Myocyte (in vitro differentiated cells): ENCODE measurements at places on chromosomes 7 and 10. TPM values are rescaled to one million over a fixed set of nuclear protein-coding genes. Genes with fewer than 3 reads are reported as not detected.

GRCh38 chr10:35437829-35438228 lies 101.5 kb downstream of the CCNY start:
- DNase-seq: no peak

The CYP3A7 gene
- total RNA-seq: 0.29 and 0.47 TPM in 2 replicates

- no peak for DNase-seq
Observed at GRCh38 chr10:22537810-22538209, 176.6 kb downstream of the PIP4K2A start.

DNA sequence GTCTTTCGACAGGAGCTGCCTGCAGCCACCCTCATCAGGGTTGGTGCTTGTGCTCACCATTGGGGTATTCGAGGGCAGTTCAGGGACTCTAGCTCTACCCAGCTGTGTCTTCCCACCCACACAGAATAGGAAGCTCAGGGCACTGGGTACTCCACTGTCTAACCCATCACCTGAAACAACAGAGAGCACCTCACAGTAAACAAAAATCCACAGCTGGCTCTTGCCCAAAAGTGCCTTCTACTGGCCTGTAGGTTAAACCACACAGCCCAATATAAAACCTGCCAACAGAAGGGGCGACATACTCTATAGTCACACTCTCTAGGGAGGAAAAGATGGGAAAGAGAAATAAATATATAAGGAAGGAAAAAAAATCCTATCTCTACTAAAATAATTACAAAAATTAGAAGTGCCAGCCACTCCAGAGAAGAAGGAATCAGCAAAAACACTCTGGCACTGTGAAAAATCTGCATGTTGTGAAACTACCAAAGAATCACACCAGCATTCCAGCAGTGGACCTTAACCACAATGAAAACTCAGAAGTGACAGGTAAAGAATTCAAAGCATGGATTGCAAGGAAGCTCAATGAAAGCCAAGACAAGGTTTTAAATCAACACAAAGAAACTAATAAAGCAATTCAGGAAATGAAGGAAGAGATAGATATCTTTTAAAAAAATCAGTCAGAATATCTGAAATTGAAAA lies 110.0 kb downstream of the HGF start:
- DNase-seq: no peak

The CHN2 gene
- total RNA-seq: 2.8 and 3.2 TPM in 2 replicates

GRCh38 chr7:44772440-44772839 lies 23.8 kb downstream of the ZMIZ2 start:
- DNase-seq: no peak

The PNLIPRP2 gene
- total RNA-seq: not detected in 2 replicates

- DNase-seq: peak; percentile 77
Observed at GRCh38 chr7:73626814-73627213, 2.5 kb upstream of the MLXIPL start.

DNA sequence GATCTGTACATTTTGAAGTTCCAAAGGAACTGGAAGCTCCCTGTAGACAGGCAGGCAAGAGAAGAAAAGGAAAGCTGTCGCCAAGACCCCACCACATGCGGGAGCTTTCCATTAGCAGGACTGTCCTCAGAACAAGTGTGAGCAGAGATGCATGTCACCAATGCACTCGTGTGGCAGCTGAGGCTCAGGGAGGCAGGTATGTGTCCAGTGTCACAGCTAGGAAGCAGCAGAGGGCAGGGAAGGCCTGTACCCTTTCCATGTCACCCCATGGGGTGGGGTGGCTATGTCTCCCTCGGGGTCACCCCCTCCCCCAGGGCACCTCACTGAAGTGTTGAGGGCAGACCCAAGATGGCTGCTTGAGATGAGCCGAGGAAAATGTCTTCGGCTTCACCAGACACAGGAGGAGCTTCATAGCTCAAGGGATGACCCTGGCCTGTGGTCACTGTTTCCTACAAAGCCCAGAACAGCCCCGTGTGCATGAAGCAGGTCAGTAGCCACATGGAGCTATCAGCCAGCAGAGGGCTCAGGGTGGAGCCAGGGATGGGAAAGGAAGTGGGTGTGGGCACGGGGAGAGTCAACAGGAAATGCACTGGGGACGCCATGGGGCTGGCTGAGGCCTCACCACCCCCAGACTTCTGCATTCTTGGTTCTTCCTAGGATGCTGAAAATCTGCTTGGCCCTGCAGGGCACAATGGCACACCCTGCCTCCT lies 96.6 kb downstream of the FAM53B start:
- peak; percentile 90 for DNase-seq

GRCh38 chr10:118607768-118608354 lies 12.4 kb upstream of the PRLHR start:
- no peak for DNase-seq

GRCh38 chr7:107860981-107861652 lies 29.9 kb upstream of the DLD start:
- DNase-seq: no peak

DNA sequence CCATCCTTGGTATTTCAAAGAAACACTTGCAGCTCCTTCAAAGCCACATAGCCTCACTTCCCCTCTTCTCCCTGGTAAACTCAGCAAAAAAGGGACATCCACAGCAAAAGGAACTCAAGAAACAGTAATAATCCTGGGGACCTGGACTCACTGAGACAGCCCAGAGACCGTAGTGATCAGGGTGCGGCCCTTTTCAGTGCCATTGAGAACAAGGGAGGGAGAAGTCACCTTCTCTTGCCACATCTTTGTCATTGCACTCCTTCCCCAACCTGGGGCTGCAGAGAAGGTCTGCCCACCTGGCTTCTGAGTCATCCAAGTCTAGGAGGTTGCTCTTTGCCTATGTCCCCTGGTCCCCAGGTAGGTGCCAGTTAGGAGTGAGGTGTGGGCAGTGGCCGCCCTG lies 93.9 kb upstream of the SH2B2 start:
- DNase-seq: no peak

GRCh38 chr10:123561141-123561440 lies 105.1 kb upstream of the GPR26 start:
- DNase-seq: no peak

DNA sequence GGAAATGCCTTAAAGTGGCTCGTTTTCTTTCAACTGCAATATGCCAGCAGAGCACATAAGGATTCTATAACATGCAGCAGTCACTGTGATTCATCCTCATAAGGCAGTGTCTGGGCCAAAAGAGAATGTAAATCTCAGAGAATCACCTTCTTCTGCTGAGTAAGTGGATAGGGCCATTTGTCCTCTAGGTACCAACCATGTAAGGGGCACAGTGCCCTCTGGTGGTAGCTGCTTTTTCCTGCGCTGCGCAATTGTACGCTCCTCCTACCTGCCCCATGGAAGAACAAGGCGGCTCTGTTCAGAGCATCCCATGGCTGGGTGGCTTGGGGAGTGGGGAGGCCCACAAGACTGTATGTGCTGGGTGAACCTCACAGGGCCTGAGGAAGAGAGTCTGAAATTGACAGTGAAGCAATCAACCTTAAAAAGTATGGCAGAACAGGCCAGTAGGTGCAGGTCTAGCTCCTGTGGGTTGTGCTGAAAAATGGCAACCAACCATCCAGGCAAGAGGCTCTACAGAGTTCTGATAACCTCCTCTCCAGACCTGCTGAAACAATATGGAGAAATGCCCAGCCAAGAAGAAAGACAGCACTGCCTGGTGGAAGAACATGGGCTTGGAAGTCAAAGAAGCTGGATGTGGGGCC lies 78.6 kb upstream of the C10orf90 start:
- peak; percentile 81 for DNase-seq

DNA sequence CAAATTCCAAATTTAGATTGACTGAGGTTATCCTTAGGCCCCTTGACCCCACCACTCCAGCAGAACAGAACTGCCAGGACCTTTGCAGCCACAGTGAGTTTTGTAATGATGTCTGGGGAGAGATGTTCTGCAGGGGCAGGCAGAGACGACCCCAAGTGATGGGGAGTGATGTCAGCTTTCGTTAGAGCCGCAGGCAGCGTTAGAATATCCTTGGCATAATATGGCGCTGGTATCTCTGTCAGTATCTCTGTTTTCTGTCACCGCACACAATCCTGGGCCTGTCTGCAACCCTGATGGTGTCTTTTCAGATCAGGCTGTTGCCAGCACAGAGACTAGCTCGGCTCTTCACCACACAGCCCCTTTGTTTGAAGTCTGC lies 1083.6 kb downstream of the KCNMA1 start:
- no peak for DNase-seq

- DNase-seq: no peak
Observed at GRCh38 chr7:47937065-47937687, 11.1 kb downstream of the PKD1L1 start.

DNA sequence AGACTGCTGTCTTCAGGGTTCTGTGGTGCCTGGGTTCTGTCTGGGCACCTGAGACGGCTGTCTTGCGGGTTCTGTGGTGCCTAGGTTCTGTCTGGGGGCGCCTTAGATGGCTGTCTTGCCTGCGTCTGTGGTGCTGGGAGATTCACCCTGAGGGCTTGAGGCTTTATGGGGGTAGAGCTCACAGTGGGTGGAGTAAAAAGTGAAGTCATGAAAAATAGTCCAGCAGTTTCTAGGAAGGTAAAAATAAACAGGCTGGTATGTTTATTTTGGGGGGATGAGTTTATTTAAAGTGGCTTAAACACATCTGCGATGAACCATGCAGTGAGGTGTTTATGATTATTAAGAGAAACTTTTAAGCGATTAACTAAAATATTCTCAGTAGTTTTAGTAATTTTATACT lies 64.2 kb downstream of the NKX6-2 start:
- DNase-seq: peak; percentile 22

GRCh38 chr10:106795619-106796018 lies 368.9 kb downstream of the SORCS1 start:
- DNase-seq: no peak

DNA sequence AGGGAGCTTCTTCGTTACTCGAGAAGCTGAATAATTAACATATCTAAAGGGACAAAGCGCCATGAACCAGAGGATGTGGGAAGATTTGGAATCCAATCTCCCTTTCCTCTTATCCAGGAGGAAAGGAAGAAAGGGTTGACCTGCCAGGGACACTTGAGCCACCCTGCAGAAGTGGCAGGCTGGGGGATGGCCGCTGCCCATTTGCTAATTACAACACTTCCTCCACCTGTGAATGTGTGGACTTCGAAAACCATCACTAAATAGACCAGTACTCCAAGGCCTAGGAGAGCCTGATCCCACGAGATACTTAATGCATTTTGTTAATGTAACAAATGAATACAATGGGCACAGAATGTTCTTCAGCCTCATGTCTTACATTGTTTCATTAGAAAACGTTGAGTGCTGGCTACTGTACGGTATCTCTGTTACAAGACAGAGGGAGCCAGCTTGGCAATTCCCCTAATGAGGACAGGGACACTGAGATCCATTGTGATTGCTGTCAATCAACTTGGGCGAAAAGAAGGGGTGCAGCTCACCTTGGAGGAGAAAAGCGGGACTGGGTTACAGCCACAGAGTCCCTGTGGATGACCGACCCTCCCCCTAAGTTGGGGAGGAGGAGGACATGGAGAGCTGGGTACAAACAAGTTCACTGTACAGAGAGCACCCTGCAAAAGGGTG lies 59.4 kb downstream of the AOC1 start:
- DNase-seq: no peak
